ENCODE measurements at places on chromosomes 7 and 10.

DNA sequence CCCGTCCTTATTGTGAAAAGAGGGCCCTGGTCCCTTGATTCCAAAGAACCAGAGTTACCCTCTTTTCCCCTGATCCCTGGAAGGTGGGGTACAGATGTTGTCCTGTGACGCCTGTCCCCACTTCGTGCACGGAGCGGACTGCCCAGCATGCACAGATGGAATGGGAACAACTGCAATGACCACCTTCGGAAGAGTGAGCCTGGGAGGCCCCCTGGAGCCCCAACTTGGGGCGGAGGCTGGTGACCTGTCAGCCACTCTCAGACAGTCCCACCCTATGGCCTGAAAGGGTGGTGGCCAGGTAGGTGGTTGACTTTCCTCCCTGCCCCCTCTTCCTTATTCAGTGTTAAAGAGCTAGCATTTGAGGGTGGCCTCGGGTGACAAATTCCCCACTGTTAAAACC, 196.6 kb upstream of the GALNT17 start:
- DNase-seq, result no peak

DNA sequence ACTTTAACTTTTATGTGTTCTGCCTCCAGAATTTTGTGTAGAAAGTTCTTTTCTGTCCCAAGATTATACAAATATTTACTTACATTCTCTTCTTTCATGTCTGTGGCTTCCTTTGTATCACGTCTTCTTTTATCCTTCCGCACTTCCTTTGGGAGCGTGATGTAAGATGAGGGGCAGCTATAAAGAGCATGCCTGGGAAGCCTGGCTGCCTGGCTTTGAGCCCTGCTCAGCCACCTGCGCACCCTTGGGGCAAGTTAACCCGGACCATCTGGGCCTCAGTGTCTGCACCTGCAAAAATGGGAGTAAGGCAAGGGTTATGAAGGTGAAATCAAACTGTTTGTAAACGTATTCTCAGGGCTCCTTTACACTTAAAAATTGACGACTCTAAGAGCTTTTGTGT, 25.2 kb downstream of the PALD1 start:
- no peak for DNase-seq

- peak; percentile 71 for DNase-seq
Observed at GRCh38 chr10:91162050-91162494, 58.4 kb upstream of the PCGF5 start.

GRCh38 chr7:80960244-80960795, 41.5 kb upstream of the SEMA3C start:
- peak; percentile 65 for DNase-seq

DNA sequence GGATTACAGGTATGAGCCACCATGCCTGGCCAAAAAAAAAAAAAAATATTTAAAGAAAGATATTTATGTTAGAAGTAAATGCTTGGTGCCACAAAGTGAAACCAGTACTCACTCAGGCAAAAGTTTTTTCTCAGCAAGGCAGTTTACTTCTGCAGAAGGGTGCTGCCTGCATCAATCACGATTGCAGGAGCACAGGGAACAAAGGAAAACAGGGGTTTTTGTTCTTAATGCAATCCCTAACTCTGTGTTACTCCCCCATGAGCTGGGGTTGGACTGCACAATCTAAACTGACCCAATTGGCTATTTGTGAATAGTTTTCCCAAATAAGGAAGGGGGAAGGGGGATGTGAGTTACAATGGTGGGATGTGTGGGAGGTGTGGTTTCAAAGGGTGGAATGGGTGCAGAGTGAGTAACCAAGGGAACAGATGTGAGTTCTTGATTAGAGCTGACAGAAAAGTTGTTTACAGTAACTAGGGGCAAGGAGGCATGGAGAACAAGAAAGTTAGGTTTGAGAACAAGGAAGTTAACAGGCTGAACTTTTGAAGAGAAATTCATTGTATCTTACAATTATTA, 255.4 kb downstream of the TYW1 start:
- no peak for DNase-seq

GRCh38 chr7:47572939-47573757, 8.8 kb downstream of the TNS3 start:
- no peak for DNase-seq

- DNase-seq, result no peak
Observed at GRCh38 chr10:127081851-127082345, 114.5 kb downstream of the INSYN2A start.

GRCh38 chr10:15038416-15038815, 5.3 kb upstream of the OLAH start:
- no peak for DNase-seq

DNA sequence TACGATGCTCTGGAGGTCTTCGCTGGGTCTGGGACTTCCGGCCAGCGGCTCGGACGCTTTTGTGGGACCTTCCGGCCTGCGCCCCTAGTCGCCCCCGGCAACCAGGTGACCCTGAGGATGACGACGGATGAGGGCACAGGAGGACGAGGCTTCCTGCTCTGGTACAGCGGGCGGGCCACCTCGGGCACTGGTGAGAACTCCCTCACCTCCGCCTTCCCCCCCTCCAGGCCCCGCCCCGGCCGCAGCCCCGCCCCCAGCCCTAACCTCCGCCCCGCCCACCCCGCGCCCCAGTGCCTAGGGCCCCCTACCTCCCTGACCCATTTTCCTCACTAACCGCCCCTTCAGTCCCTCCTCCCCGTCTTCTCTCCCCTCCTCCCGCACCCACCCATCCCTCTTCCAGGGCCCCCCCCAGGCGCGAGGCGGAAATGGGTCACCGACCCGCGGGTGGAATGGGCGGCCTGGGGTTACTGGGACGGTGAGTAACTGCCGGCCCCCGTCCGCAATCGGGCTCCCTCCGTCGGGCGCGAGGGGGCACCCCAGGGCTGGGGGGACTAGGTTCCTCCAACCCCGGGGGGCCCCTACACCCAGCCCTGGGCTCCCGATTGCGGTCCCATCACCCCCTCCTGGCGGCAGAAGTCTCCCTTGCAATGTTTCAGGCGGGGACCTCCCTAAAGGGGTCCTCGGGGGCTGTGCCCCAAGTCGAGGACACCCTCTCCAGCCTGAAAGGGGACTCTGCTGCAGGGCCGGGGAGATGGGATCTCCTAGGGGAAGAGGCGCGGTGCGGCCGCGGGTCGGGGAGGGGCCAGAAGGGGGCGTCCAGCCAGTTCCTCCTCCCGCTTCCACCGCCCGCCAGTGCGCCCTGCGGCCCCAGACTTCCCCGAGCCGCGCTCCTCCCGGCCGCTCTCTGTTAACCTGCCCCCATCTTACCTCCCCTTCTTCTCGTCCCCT, 2.1 kb downstream of the PCOLCE start:
- DNase-seq, result peak; percentile 87

GRCh38 chr10:29657719-29658274, 23.0 kb upstream of the SVIL start:
- DNase-seq, result no peak

- DNase-seq, result no peak
Observed at GRCh38 chr7:8040768-8041369, 72.3 kb downstream of the GLCCI1 start.

- DNase-seq, result peak; percentile 7
Observed at GRCh38 chr10:4355350-4355749, 470.7 kb upstream of the AKR1E2 start.

GRCh38 chr7:116696707-116697106, 24.7 kb downstream of the MET start:
- no peak for DNase-seq

GRCh38 chr10:87974769-87975168, 111.3 kb downstream of the PTEN start:
- no peak for DNase-seq

- DNase-seq, result peak; percentile 72
Observed at GRCh38 chr7:39691821-39692220, 68.4 kb downstream of the RALA start.

All from EL (cell line).